Activated CD8-positive, alpha-beta memory T cell treated with anti-CD3 and anti-CD28 coated beads, Interleukin-2, amount 10 ng/mL, durations not matched to agents 7 days and 5 days (primary cell): ENCODE measurements at places on chromosomes 2 and 18.

DNA sequence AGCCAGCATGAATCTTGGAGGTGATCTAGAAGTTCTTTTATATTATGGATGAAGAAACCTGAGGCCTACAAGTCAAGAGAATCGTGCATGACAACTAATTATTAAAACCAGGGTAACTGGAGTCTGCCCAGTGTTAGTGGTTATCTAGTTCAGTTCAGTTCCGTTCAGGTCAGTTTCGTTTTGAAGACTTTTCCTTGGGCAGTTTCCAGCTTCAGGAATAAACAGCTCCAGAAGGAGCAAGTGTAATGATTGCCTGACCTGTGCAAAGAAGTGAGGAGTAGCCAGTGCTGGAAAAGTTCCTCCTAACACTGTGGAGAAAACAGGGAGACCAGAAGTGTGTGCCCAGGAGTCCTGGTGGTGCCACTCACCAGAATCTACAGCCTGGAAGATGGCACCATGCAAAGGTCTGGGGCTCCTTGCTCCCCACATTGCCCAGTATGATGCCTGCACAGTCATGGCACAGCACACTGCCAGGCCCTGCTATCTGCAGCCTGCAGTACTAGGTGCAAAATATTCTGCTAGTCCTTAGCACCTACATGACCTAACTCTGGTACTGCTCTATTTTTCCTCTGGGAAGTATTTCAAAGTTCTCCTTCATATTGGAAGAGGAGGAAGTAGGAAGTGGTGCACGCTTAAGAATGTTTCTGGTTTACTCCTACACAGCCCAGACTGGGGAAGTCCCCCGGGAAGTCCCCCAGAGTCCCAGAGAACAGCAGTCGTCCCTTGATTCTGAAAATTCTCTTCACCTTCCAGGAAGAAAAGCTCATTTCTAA lies 65.8 kb downstream of the SUMO1 start:
- H3K27me3 ChIP-seq = no peaks in the 10 kb centered on the region
- H3K4me3 ChIP-seq = no peak overlapping the region
- peak overlapping the region; percentile 41 for H3K27ac ChIP-seq
- no peaks in the 10 kb centered on the region for H3K36me3 ChIP-seq

DNA sequence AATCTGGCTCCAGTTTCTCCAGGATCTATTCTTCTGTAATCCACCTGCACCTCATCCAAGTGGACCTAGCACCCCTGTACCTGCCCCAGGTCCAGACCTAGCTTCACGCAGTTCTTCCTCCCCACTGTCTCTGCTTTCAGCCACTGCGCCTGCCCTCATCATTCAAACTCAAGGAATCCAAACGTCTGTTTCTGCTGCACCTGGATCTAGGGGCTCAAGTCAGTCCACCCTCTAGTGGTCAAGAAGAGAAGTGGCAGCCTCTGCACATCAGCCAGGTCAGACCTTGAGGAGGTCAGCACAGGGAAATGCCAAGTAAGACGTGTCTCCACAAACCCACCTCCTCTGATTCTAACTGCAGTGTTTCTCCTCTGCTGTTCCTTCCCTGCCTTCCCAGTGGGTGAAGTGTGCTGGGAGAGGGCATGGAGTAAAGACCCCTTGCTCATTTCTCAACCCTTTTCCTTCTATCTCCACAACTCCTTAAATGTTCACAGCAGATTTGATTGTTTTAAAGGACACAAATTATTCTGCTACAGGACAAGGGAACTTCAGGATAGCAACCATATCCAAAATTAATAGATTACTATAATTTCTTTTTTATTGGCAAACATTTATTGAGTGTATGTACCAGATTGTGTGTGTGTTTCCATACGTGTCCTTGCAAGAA lies 8.6 kb upstream of the RNF152 start:
- H3K4me3 ChIP-seq = no peak overlapping the region
- no peak overlapping the region for H3K27ac ChIP-seq
- H3K4me1 ChIP-seq = no peaks in the 10 kb centered on the region
- peak; percentile 57 for DNase-seq

GRCh38 chr2:124339709-124340108 lies 314.6 kb downstream of the CNTNAP5 start:
- no peaks in the 10 kb centered on the region for H3K27me3 ChIP-seq
- H3K27ac ChIP-seq = no peak overlapping the region
- no peak overlapping the region for H3K4me3 ChIP-seq
- no peaks in the 10 kb centered on the region for H3K36me3 ChIP-seq

DNA sequence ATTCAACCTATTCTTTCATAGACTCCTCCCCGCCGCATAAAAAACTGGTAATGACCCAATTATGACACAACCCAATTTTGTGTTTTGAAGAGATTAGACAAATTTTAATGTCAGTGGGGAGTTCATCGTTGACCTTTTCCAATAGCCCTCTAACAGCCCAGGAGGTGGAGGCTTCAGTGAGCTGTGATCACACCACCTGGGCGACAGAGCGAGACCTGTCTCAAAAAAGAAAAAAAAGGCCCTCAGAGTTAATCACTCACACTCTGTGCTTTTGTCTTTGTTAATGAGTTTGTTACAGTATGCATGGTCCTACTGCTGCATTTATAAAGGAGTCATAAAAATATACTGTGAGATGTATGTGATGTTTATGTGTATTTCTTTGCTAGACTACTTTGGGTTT lies 510.6 kb downstream of the CPS1 start:
- no peaks in the 10 kb centered on the region for H3K4me1 ChIP-seq
- no peak overlapping the region for H3K4me3 ChIP-seq
- H3K27ac ChIP-seq = no peak overlapping the region

DNA sequence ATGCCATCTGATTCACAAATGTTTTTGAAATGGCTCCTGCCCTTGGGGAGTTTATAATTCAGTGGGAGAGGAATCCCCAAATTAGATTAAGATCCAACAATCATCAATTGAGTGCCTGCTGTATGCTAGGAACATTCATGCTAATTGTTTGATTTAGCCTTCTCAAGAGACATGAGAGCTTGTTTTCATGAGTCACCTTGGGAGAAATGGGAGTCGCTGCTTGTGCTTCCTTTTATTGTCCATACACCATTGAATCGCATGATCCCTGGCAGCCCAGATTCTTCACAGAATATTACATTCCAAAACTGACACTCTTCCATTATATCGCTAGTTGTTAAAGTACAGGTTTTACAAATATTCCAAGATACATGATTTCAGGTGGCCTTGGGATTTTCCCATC lies 106.0 kb upstream of the MAP3K20 start:
- no peak overlapping the region for H3K27ac ChIP-seq
- H3K4me1 ChIP-seq = peaks cover 1% of the 10 kb centered on the region
- DNase-seq = no peak
- no peak overlapping the region for H3K4me3 ChIP-seq

GRCh38 chr2:45637440-45637839 lies 14.0 kb upstream of the PRKCE start:
- DNase-seq = peak; percentile 75
- H3K4me1 ChIP-seq = peaks cover 21% of the 10 kb centered on the region
- H3K27ac ChIP-seq = peak overlapping the region; percentile 25
- H3K27me3 ChIP-seq = peaks cover 60% of the 10 kb centered on the region
- no peaks in the 10 kb centered on the region for H3K36me3 ChIP-seq

DNA sequence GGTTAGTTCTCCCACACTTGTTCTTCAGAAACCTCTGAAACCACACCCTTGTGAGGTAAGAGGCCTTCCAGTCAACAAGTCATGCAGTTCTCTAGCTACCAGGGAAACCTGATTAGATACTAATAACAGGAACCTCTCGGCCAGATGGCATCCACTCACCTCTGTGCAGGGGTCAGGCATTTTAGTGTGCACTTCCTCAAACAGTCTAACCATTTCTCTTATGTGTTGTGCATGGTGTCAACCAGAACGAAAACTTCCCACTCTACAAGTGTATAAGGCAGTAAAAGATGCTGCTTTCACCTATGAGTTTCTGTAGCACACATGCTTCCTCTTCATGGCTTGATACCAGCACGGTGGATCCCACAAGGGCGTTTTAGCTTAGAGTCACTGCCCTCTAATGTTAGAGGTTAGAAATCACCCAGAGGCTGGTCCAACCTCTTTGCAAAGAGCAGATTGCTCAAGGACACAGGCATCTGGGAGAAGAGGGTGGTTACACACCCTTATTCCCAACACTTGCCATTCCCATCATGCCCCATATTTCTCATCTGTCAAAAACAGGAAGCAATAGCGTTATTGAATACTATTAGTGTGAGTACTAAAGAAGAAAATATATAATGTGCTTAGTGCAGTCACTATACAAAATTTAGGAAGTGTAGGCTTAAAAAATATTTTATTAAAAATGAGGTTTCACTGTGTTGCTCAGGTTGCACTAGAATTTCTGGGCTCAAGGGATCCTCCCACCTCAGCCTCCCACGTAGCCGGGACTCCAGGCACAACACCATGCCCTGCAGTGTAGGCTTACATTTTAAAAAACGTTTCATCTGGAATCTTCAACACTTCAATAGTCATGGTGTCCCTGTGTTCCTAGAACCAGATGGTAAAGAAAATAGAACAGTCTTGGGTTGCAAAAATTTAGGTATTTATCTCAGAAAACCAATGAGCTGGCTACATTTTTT lies 34.5 kb upstream of the RAB31 start:
- peaks cover 7% of the 10 kb centered on the region for H3K4me1 ChIP-seq
- H3K27me3 ChIP-seq = peaks cover 35% of the 10 kb centered on the region
- H3K36me3 ChIP-seq = no peaks in the 10 kb centered on the region
- no peak overlapping the region for H3K4me3 ChIP-seq

- H3K4me3 ChIP-seq = no peak overlapping the region
- peaks cover 22% of the 10 kb centered on the region for H3K4me1 ChIP-seq
- no peak for DNase-seq
- peaks cover 29% of the 10 kb centered on the region for H3K36me3 ChIP-seq
Measured at GRCh38 chr18:21593540-21594257, 6.8 kb downstream of the ESCO1 start.

DNA sequence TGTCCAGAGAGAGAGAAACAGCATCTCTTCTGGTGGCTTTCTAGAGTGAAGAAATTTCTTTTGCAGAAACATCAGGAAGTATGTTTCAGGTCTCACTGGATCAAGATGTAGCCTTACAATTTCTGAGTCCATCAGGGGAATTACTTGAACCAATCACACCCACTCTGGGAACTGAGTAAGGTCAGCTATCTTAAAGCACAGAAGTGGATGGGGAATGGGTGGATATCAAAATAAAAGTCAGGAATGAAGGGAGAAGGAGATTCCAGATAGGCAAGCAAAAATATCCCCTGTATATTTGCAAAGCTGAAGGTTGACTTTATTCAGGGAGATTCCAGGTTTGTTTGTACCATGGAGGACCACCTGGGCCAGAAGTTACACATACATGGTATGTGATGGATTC lies 188.0 kb downstream of the CYRIA start:
- no peak overlapping the region for H3K27ac ChIP-seq
- H3K36me3 ChIP-seq = no peaks in the 10 kb centered on the region
- no peaks in the 10 kb centered on the region for H3K27me3 ChIP-seq
- no peak for DNase-seq
- H3K4me1 ChIP-seq = no peaks in the 10 kb centered on the region

GRCh38 chr18:13982126-13982525 lies 66.8 kb upstream of the MC2R start:
- H3K27ac ChIP-seq = no peak overlapping the region
- H3K4me3 ChIP-seq = no peak overlapping the region
- DNase-seq = no peak
- no peaks in the 10 kb centered on the region for H3K36me3 ChIP-seq
- peaks cover 5% of the 10 kb centered on the region for H3K27me3 ChIP-seq

- no peaks in the 10 kb centered on the region for H3K4me1 ChIP-seq
- DNase-seq = no peak
- no peak overlapping the region for H3K4me3 ChIP-seq
- H3K36me3 ChIP-seq = no peaks in the 10 kb centered on the region
- H3K27me3 ChIP-seq = peaks cover 5% of the 10 kb centered on the region
Measured at GRCh38 chr2:15733867-15734673, 142.4 kb downstream of the DDX1 start.

DNA sequence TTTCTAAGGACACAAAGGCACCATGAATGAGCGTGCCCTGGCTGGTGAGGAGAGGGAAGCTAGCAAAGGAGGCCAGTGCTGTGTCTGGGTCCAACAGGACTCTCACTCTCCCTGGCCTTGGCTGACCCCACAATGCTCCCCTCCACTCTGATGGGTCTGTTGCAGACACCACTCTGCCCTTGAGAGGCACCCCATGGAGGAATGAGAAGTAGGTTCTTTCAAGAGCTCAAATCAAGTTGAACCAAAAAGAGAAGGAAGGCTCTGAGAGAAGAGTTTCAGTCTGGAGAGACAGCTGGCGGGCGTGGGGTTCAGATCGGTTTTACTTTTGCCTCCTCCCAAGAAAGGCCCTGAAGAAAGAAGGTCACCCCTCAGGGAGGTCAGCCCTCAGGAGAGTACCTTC lies 18.4 kb downstream of the TMEM247 start:
- no peak overlapping the region for H3K27ac ChIP-seq
- no peak overlapping the region for H3K4me3 ChIP-seq
- peak; percentile 38 for DNase-seq
- H3K27me3 ChIP-seq = peaks cover 13% of the 10 kb centered on the region
- peaks cover 26% of the 10 kb centered on the region for H3K4me1 ChIP-seq

DNA sequence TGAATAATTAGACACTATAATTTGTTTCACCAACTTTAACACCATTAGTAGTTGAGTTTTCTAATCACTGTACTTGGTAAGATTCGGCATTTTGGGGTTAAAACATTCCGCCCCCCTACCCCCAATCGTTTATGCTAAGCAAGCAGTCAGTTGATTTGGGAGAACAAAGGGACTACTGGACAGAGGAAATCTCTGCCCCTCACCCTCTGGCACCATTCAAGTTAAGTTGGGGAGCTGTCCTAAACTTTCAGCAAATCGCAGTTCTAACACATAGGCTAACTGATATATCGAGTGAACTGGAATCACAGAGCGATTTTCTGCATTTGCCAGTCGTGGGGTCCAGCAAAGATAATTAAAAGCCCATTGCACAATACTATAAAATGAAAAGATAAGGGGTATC lies 5.6 kb downstream of the KLF7 start:
- H3K4me1 ChIP-seq = peaks cover 47% of the 10 kb centered on the region
- no peak overlapping the region for H3K27ac ChIP-seq
- H3K27me3 ChIP-seq = peaks cover 48% of the 10 kb centered on the region
- H3K36me3 ChIP-seq = peaks cover 4% of the 10 kb centered on the region

DNA sequence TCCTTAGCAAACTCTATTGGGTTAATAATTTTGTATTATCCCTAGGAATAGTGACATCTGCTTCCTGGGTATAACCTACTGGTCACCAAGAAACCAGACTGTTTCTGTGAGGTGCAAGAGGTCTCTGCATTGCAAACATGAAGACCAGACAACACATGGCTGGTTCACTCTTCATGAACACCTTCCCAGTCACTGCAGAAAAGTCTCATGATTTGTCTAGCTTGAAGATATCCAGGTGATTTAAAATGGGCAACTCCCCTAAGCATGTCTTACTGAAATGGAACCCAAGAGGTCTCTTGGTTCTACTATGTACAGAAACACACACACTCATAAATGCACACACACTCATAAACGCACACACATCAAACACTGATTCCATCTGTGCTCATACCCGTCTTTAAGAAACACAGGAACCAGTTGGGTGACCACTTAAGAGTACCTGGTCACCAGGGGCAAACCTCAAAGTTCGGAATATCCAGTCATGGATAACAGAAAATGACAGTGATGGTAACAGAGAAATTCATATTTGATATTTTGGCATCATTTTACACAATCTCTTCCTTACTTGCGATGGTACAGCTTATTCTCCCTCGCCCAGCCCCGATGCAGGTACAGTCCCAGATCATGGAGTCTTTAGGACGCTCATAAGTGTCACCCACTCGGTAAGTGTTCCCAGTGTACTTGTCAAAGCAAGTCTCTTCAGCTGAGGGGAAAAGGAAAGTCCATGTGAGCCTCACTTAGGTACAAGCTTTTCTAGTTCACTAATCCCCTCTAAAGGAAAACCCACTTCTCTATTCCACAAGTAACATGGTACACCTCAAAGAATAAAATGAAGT lies 2.9 kb downstream of the FN1 start:
- peaks cover 73% of the 10 kb centered on the region for H3K27me3 ChIP-seq
- no peak overlapping the region for H3K27ac ChIP-seq
- no peak for DNase-seq
- no peaks in the 10 kb centered on the region for H3K36me3 ChIP-seq
- no peak overlapping the region for H3K4me3 ChIP-seq
